ENCODE measurements at places on chromosomes 6 and 20. TPM values are rescaled to one million over a fixed set of nuclear protein-coding genes. Genes with fewer than 3 reads are reported as not detected.

The KCNK5 gene
- not detected for total RNA-seq

The HEY2 gene
- total RNA-seq: not detected

The ZNF831 gene
- not detected for total RNA-seq

The PRPH2 gene
- total RNA-seq: 2.5 TPM

The CLPSL2 gene
- total RNA-seq: not detected

The FOXS1 gene
- 1.7 TPM for total RNA-seq

The OVOL2 gene
- total RNA-seq: 1.0 TPM
